ENCODE measurements at places on chromosomes 6 and 20.

GRCh38 chr20:48744515-48744914 lies 83.3 kb downstream of the PREX1 start:
- no peak for DNase-seq

DNA sequence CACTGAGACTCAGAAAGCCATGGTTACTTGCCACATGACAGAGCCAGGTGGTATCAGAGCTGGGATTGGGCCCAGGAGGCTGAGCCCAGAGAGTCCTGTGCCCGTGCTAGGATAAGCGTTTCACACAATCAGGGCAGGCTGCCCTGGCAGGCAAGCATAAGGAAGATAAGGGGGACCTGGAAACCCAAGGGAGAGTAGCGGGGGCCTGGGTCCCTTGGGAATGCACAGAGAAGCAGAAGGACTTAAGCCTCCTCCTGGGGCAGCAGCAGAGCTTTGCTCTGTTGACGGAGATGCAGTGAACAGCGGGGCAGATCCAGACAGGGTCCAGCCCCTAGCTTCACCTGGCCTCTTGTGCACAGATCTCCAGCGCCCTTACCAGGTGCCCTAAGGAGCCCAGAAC lies 8.7 kb downstream of the TRIB3 start:
- DNase-seq, result no peak

DNA sequence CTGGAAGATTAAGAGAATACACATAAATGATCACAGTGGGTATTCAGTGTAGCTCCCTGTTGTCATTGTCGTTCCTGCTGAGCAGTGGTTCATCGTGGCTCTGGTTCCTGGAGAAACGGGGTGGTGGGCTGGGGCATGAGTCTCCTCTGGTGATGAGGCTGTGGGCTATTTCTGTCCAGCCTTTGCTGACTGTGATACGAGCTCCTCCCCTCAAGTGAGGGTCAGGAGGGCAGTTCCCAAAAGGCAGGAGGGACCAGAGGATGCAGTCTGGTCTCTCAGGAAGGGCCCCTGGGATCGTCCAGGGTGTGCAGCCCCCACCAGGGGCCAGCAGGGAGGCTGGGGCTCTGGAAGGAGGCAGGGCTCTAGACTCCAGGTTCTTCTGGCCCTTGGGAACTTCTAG lies 31.1 kb upstream of the DLGAP4 start:
- no peak for DNase-seq

DNA sequence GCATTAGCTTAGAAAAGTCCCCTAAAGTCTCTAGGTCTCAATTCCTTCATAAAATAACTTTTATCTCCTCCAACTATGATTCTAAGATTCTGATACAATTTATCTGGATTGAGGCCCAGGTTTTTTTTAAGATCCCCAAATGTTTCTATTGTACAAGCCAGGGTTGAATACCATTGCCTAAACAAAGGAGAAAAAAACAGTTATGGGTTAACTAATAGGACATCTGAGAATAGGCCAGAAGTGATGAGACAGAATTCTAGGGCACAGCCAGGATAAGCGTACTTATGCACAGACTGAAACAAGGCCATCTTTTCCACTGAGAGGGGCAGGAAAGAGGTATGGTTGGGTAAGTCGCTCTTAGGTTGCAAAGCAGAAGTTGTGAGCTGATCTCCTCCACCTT lies 26.4 kb downstream of the EPB41L2 start:
- no peak for DNase-seq

DNA sequence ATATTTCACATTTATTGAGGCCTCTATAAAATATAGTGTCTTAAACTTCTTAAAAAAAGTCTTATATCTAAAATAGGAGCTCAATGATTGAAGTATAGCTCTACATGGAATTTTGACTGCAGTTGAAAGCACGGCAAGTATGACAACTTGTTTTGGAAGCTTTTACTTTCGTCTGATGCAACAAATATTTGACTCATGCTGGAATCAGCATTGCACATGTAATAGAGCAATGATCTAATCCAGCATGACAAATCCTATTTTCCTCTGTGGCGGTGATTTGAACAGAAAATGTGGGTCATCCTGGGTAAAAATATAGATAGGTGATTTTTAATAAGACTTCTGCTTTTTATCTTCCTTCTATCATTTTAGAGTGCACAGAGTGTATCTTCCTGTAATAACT lies 111.6 kb downstream of the TINAG start:
- no peak for DNase-seq

- no peak for DNase-seq
These were observed 5.1 kb upstream of the TMEM244 start for GRCh38 chr6:129866256-129866655.

DNA sequence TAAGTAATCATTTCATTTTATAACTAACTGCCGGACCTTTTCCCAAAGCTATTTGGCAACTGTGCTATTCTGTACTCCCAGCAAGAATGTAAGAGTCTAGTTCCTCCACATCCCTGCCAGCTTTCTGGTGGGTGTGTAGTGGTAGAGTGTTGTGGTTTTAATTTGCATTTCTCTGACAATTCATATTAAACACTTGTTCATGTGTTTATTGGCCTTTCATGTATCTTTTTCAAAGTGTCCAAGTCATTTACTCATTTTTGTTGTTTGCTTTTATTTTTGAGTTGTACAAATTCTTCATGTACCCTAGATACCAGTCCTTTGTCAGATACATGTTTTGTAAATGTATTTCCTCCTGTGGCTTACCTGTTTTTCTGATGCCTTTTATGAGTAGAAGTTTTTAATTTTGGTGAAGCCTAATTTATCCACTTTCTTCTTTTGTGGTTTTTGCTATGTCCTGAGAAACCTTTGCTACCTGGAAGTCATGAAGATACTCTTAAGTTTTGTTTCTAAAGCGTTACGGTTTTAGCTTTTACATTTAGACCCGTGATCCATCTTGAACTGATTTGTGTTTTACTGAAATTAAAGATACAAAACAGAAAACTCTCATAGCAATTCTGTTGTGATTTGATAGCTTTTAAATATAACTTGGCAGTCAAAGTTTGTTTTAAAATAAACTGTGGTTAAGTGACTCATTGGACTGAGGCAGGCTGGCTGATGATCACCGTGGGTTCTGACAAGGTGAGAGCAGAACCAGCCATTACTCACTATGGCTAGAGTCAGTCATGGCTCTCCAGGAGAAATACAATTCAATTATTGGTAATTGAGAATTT lies 8.0 kb downstream of the MYLIP start:
- DNase-seq, result no peak

All from posterior cingulate gyrus (tissue), 11 donors.